Dermis microvascular lymphatic vessel endothelial cell (primary cell): ENCODE measurements at places on chromosomes 16 and 17. TPM values are rescaled to one million over a fixed set of nuclear protein-coding genes. Genes with fewer than 3 reads are reported as not detected.

IST1 gene
- total RNA-seq: 118 and 153 TPM in 2 replicates

DNA sequence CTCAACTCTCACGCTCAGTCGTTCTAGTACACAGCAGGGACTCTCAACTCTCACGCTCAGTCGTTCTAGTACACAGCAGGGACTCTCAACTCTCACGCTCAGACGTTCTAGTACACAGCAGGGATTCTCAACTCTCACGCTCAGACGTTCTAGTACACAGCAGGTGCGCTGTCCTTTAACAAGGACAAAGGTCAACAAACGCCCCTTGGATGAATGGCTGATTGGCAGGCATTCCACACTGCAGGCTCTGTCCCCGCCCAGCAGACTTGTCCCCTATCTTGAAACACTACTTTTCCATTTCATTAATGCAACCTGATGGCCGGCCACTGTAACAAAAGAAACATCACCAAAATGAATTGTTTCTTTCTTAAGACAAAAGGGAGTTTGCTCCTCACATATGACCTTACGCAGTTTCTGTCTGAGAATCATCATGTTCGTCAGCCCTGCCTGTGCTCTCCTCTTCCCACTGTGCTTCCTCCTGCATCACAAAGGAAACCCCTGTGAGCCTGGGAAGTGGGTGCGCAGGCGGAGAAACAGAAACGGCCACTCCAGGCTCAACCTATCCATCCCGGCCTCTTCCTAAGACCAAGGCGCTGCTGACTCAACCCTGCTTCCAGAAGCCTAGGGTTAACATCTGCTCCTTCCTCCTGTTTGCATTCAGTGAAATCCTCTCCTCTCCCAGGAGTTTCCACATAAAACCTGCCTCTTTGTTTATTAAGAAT lies 59.8 kb downstream of the ANKRD11 start:
- DNase-seq: no peak

GRCh38 chr17:66811683-66812054 lies 23.2 kb upstream of the CACNG5 start:
- no peak for DNase-seq

DNA sequence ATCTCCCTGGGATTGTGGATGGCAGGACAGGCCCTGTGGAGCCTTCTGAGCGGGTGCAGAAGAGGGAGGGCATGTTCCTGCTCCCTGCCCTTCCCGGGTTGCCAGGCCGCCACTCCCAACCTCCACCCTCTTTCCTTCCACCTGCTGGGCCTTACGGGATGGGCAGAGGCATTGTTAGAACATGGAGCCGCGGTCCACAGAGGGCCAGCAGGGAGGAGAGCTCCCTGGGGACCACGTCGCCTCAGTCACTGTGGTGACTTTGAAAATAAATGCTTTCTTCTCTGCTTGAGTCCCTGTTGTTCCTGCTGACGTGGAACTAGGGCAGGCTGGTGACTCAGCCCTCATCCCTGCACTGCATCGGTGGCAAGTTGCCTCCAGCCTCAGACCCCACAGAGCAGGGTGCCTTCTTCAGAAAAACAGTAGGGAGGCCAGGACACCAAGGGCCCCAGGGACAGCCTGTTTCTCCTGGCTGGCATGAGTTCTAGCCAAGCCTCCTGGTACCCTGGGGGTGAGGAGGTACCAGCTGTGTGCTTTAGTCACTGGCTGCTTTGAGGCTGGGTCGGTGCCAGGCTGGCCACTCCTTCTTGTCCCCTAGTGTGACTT lies 224.9 kb downstream of the SEC14L1 start:
- DNase-seq: peak; percentile 69

DNA sequence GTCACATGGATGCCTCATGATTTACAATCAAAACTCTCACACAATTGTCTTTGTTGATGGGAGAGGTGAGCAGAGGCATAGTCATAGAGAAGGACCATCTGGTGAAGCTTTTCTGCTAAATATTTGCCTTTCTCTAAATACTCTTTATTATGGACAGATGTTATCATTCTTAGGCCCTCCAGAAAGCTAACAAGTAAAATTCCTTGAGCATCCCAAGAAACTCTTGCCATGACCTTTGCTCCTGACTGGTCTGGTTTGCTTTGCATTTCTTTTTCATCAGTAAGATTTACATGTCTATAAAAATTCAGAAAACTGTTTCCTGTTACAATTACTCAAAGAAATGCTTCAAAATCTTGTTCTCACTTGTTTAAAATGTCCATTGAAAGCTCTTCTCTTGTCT lies 1336.6 kb upstream of the CDH8 start:
- DNase-seq: no peak

GRCh38 chr17:44906010-44906646 lies 6.9 kb upstream of the EFTUD2 start:
- DNase-seq: no peak

DNA sequence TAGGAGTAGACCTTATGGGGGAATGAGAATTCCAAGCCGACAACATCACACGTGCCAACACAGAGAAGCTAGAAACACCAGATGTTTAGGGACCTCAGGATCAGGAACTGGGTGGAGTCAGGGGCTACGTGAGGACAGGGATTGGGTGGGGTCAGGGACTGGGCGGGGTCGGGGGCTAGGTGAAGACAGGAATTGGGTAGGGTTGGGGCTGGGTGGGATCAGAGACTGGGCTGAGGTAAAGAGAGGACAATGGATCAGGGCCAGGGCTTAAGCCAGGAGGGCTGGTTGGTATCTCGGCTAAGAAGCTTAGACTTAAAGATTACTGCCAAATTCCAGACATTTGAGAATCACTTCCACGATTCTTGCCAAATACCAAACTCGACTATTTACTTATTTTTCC lies 11.6 kb downstream of the TEKT5 start:
- no peak for DNase-seq

DNA sequence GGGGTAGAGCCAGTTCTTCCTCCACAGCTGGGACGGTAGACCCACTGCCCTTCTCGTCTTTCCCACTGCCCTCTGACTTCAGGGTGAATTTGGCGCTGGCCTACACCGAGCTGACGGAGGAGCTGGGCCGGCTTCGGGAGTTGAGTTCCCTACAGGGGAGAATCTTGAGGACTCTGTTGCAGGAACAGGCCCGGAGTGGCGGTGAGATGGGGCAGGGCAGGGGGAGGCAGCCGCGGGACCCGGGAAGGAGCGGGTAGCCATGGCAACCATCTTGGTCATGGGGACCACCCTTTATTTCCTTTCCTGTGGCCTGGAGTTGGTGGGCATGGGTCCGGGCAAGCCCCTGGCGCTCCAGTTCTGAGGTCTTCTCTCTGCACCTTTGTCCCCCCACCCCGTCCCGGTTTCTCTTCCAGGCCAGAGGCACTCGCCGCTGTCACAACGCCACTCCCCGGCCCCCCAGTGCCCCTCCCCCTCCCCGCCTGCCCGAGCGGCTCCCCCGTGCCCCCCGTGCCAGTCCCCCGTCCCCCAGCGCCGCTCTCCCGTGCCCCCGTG lies 14.4 kb downstream of the TBKBP1 start:
- DNase-seq: no peak

DNA sequence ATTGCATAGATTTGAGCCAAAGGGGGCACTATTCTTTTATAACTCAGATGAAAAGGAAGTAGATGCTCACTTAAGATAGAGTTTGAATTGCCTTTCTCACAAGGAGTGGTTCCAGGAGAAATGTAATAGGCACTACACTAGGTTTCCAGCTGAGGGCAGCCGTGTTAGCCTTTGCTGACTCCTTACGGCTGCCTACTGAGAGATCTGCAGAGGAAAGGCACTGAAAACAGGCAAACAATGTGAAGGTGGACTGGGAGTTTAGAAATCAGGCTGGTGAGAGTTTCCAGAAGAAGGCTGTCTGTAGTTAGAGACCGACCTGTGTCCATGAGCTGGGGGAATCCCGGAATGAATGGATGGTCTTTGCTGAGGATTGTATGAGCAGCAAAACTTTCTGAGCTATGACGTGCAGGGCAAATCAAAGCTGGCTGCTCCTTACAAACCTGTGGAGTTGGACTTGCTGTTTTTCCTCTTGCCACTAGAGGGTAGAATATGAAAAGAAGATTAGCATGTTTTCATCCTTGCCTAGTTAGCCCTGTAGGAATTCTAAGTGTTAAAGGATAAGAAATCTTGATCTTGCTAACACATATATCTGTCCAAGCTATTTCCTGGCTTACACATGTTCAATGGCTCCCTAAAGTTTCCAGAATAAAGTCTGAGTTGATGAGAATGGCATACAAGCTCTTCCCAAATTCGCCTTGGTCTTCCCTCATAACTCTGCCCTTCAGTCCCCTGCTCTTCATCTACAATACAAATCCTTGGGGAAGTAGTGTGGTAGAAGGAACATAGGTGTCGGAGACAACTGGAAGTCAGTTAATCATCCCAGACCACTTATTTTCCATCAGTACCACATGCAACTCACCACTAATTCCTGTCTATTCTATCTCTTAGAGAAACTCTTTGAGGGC lies 20.1 kb upstream of the TAOK1 start:
- DNase-seq: peak; percentile 68

TP53TG3C gene
- not detected in 2 replicates for total RNA-seq

- no peak for DNase-seq
These were observed 66.3 kb upstream of the METRNL start for GRCh38 chr17:83012868-83013778.

PHOSPHO1 gene
- total RNA-seq: under 0.01 TPM in 1 of 2 replicates, not detected in the other

- DNase-seq: no peak
These were observed 87.5 kb upstream of the SDK2 start for GRCh38 chr17:73731733-73732132.

TRPV2 gene
- total RNA-seq: 23.2 and 36.8 TPM in 2 replicates

DNA sequence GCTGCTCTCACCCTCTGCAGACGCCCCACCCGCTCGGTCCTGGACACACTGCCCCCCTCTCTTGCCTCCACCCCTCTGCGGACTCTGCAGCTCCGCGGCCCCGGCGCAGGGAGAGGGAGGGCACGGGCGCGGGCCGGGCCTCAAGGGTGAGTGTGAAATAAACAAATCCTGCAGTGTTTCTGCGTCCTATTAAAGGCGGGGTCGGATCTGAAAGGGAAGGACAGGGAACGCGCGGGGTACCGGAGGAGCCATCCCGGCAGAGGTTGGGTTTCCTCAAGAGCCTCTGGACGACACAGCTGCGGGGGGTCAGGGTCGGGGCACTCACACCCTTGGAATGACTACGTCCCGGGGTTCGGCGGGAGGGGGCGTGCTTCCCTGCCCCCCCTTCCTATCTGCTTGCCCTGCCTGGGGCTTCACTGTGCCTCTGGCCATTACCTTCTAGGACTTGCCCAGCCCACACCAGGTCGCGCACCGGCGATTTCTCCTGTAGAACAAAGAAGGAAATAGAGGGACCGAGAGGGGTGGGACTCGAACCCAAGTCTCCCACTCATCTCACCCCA lies 466 bp upstream of the HSF4 start:
- no peak for DNase-seq

CDT1 gene
- total RNA-seq: 4.3 and 5.1 TPM in 2 replicates

HS3ST3B1 gene
- total RNA-seq: 0.64 and 2.8 TPM in 2 replicates

GRCh38 chr17:50265212-50265611 lies 9.1 kb upstream of the TMEM92 start:
- no peak for DNase-seq

NOMO2 gene
- 98.6 and 153 TPM in 2 replicates for total RNA-seq

FOXF1 gene
- total RNA-seq: 0.26 and 0.89 TPM in 2 replicates

GRCh38 chr16:66881014-66881417 lies 701 bp downstream of the PDP2 start:
- DNase-seq: peak; percentile 12

GRCh38 chr17:34562387-34562786 lies 17.0 kb upstream of the TMEM132E start:
- DNase-seq: no peak

CCL8 gene
- 0.13 TPM in 2 replicates for total RNA-seq

GRCh38 chr17:16428098-16428882 lies 12.9 kb downstream of the TRPV2 start:
- no peak for DNase-seq

DNA sequence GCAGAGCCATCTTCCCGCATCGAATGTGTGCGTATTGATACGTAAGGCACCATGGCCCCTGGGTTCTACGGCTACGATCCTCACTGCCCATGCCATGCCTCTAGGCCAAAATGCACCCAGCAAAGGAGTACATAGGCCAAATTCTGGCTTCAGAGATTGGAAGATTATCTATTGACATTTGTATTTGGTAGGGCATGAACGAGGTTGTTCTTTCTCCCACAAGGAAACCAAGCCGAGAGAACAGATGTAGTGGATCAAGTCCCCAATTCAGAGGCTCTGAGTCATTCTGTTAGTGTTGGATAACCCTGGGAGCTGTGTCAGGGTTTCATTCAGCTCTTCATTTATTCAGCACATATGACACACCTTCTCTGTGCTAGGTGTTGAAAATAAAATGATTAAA lies 36.5 kb downstream of the HOXB1 start:
- no peak for DNase-seq

GRCh38 chr17:77995146-77995852 lies 36.8 kb downstream of the TNRC6C start:
- no peak for DNase-seq

PLK1 gene
- 7.6 and 17.2 TPM in 2 replicates for total RNA-seq

DNA sequence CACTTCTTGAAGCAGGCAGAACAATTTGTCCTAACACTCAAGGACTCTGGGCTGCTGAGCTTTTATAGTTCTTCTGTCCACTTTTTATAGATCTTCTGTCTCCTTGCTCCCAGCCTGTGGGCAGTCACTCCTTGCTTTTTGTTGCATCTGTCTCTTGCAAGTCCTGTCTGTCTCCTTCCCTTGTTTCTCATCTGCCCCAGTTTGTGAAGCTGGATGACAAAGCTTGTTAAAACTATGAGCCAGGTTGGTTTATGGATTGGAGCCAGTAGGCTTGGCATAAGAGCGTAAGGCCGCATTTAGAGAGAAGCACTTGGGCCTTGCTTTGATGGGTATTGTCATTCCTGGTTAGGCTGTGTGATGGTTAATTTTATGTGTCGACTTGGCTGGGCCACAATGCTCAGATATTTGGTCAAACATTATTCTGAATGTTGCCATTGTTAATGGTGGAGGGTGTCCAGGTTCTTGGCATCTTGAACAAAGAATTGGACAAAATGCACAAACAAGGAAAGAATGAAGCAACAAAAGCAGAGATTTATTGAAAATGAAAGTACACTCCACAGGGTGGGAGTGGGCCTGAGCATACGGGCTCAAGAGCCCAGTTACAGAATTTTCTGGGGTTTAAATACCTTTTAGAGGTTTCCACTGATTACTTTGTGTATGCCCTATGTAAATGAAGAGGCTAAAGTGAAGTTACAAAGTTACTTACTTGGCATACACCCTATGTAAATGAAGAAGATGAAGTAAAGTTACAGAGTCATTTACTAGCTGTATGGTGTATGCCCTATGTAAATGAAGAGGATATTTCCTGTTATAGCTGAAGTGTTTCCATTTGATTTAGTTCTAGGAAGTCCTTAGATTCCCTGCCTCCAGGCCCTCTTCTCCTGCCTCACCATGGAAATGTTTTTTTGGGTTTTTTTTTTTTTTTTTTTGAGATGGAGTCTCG lies 8.0 kb upstream of the CPPED1 start:
- DNase-seq: no peak

DNA sequence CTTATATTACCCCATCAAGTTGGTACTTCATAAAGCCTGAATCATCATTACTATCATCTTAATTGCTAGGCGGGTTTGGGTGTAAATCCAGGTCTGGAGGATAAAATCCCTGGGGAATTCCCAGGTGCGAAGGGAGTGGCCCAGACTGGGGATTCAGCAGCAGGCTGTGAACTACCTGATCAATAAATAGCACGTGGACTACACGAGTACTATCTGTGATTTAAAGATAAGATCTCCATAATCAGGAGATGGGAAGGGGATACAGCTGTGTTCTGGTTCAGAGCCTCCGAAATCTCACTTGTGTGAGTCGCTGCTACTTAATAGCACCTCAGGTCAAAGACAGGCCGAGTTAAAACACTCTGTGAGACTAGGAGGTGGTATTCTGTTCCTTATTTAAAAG lies 512.6 kb upstream of the ZFHX3 start:
- DNase-seq: no peak

SPATA22 gene
- 1.7 TPM in 1 of 2 replicates, not detected in the other for total RNA-seq
